ENCODE measurements at places on chromosomes 16 and 17.

DNA sequence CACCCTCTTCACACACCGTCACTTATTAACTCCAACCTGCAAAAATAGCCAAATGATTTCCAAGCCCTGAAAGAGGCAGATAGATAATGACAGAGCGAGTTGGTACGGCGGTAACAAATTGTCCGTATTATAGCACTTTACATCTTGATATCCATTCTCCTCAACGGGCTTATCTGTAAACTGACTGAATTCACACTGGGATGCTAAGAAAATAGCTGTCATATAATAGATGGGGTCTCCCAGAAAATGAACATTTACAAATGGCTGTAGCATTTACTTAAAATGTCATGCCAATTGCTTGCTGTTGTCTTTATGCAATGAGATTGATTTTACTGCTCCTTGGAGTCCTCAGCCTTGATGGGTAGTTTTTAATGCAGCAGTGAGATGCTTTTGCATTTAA is 225.8 kb upstream of the SDK2 start:
- DNase-seq = no peak

- DNase-seq = no peak
Measured at GRCh38 chr16:59840169-59840568, 1106.1 kb upstream of the GOT2 start.

DNA sequence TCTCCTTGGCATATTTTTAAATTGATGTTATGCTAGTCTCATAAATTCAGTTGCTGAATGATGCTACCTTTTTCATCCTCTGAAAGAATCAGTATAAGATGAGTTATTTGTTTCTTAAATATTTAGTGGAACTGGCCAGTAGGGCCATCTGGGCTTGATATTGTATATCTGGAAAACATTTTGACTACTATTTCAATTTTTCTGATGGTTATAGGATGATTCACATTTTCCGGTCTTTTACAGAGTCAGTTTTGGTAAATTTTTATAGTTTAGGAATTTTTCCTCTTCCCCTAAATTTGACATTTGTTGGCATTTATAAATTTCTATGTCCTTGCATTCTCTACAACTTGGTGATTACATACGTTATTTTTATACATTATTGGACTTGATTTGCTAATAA is 296.3 kb upstream of the AXIN2 start:
- no peak for DNase-seq

- peak; percentile 11 for DNase-seq
Measured at GRCh38 chr17:27569257-27569722, 61.7 kb upstream of the LGALS9 start.

GRCh38 chr16:87445486-87445885 is 47.3 kb downstream of the ZCCHC14 start:
- no peak for DNase-seq

DNA sequence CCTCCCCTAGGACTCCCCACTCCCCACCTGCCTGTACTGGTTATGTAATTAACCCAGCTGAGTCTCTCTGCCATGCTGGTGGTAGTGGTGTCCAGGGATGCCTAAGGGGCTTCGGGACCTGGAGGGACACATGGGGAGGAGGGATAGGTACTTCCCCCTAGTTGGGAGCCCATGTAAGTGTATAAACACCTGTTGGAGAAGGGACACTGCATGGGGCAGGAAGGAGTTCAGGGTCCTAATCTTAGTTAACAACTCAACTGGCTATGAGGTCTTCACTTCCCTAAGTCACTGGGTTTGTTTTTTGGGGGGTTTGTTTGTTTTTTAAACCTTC is 1.3 kb downstream of the RASL10B start:
- no peak for DNase-seq

GRCh38 chr16:57941016-57941664 is 29.8 kb downstream of the CNGB1 start:
- DNase-seq = no peak

DNA sequence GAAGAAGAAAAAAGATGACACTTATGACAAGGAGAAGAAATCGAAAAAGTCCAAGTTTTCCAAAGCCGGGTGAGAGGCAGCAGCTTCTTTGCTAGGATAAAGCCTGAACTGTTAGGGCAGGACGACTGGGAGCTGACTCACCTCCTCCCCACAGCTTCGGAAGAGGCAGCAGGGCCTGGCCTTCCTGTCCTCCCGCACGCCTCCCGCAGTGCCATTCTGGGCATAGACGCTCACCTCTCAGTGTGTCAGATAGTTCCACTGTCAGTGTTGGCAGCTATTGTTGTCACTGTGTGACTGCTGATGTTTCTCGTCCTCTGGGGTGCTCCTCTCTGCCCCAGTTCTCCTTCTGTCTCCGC is 12.6 kb downstream of the UBN1 start:
- DNase-seq = no peak

Data from CD4-positive, alpha-beta T cell treated with Interleukin-6 at 100 ng/mL for 8 hours (primary cell).